Amygdala (tissue), 56 donors: ENCODE measurements at places on chromosomes 4 and X.

GRCh38 chr4:93199492-93199891 is 629.1 kb upstream of the ATOH1 start:
- no peak for DNase-seq

GRCh38 chr4:125116431-125116830 is 198.3 kb upstream of the FAT4 start:
- DNase-seq, result no peak

DNA sequence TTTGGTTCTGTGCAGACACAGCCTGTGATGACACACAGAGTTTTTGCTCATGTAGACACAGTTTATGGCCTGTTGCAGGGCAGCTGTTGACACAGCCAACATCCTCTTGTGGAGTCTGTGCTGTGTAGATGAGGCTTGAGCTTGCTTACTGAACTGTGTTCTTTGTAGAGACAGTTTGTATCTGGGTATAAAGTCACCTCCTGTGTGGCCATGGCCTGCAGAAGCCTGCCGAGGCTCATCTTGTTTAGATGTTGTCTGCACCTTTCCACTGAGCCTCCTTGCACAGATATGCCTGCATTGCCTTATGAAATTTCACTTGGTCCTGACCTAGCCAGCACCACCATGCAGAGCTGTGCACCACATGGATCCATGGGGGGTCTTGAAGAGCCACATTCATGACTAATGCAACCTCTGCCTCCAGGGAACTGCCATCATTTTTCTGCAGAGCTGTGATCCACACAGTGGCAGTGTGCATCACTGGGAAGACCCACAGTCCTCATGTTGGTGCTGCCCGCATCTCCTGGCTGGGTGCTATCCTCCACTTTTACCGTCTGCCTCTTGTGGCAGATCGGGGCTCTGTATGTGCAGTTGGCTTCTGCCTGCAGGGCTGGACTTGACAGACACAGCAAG is 198.0 kb upstream of the MAMLD1 start:
- no peak for DNase-seq

GRCh38 chr4:171794528-171794927 is 18.7 kb upstream of the GALNTL6 start:
- no peak for DNase-seq

- no peak for DNase-seq
Measured at GRCh38 chr4:182354867-182355266, 111.7 kb downstream of the TENM3 start.

DNA sequence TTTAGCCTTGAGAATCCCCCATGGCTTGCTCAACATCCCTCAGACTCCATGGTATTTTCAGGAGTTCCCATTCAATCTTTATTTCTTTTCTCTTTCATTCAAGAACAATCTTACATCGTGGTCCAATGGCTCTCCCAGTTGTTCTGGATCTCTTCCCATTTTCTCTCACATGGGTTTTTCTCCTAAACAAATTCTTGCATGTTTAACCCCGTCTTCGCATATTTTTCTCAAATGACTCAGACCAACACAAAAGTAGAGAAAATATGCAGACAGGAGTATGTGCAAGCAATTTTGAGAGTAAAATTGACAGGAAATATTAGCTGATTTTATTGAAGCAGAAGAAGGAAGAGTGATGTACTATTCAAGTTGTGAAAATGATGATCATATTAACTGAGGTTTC is 396.4 kb upstream of the TRAM1L1 start:
- DNase-seq, result no peak

DNA sequence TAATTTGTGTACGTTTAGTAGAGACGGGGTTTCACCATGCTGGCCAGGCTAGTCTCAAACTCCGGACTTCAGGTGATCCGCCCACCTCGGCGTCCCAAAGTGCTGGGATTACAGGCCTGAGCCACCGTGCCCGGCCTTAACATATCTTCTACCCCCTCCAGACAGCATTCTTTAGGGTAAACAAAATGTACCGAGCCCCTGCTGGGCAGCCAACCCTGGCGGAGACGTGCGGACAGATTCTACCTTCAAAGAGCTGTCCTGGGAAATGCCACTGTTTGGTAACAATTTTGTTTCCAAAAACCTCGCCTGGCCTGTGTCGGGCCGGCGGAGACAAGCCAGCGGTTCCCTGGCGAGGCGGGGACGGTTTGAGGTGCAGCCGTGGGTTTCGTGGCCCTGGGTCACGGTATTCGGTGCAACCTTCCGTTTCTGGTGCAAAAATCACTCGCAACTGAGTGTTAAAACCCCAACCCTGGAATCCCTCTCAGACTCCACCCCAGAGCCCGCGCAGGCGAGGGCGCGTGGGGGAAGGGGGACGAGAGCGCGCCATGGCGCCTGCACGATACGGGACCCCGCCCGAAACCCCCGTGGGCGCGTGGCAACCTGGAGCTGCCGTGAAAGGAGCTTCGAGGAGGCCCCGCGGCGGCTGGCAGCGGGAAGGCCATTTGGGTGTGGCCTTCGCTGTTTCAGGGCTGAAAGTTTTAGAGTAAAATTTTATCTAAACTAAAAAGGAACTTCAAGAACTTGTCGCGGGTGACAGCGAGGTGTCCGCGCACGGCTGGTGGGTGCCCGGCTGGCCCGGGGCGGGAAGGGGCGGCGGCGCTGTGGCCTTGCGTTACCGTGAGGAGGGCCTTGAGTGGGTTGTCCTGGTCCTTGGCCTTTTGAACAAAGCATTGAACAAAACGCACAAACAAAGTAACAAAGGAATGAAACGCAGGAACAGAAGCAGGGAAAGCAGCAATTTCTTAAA is 17.0 kb downstream of the MRFAP1 start:
- no peak for DNase-seq

DNA sequence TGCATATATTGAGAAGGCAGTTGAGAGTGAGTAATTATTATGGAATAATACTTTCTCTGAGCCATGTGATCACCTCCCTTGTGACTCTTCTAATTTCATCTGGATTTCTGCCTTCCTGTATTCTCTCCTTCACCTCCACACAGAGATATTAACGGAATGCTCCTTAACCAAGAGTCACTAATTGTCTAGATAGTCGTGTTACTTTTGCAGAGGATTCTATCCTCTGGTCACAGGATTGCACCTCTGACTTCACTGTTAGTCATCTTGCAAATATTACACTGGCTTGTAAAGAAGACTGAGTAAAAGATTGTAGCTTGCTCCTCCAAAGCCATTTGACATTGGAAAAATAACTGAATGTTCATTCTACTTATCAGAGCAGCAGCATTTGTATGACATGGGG is 160.9 kb downstream of the SH2D1A start:
- DNase-seq, result no peak

DNA sequence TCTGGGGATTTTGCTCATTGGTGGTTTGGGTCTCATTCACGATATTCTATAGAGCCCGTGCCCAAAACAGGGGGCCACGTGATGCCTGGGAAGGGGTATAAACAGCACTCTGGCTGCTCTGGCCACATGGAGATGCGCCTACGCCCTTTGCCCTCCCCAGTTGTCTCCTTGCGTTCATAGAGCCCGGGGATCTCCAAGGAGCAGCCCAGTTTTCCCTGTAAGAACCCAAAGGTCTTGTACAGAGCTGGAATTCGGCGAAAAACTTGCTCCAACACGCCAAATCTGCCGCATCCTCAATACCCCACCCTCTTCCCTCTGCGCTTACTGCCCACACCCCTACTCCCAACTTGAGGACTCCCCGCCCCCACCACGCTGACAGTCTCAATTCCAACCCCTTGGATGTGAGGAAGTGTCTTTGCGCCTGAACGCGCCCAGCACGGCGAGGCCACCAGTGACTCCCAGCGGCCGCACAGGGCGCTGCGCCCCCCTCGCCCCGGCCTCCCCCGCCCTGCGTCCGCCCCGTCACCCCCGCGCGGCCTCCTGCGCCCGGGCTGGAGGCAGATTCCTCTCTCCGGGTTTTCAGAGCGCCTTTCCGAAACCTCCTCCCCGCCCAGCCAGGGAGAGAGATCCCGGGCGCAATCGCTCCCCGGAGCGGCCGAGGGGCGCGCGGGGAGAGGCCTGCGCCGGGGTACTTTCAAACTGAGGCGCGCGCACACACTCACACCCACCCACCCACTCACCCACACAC is at the start of gene NHS:
TSS of gene NHS (plus strand) at position 582 of the 748 bp plus-strand sequence. CDS start 558 bp downstream, outside the sequence.
- DNase-seq, result no peak

DNA sequence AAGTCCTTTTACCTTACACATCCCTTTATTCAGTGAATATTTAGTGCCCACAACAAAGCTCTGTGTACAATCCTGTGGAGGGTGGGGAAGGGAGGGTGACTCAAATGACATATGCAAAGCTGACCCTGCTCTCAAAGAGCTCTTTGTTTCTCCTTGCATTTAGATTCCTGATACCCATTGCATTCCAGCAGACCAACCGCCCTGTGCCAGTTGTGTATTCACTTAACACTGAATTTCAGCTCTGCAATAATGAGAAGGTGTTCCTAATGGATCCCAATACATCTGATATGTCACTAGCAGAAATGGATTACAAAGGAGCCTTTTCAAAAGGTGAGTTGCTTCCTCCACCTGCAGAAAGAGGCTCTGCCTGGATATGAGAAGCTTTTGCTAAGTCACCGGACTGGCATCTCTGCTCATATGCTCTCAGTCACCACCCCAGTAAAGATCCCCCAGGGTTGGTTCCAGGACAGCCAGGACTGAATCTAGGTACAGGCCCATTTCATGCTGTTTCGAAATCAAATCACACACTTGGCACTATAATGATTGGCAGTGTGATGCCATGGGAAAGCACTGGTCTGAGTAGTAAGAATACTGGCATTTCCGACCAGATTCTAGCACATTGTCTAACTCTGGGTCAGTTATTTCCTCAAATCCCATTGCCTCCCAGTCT is 17.1 kb upstream of the ANXA3 start:
- DNase-seq, result no peak

GRCh38 chr4:48906206-48907173 is at the start of gene OCIAD2:
TSS of gene OCIAD2 (minus strand) at chr4:48906774. CDS start at chr4:48904549, 2,225 bp downstream.
- no peak for DNase-seq

DNA sequence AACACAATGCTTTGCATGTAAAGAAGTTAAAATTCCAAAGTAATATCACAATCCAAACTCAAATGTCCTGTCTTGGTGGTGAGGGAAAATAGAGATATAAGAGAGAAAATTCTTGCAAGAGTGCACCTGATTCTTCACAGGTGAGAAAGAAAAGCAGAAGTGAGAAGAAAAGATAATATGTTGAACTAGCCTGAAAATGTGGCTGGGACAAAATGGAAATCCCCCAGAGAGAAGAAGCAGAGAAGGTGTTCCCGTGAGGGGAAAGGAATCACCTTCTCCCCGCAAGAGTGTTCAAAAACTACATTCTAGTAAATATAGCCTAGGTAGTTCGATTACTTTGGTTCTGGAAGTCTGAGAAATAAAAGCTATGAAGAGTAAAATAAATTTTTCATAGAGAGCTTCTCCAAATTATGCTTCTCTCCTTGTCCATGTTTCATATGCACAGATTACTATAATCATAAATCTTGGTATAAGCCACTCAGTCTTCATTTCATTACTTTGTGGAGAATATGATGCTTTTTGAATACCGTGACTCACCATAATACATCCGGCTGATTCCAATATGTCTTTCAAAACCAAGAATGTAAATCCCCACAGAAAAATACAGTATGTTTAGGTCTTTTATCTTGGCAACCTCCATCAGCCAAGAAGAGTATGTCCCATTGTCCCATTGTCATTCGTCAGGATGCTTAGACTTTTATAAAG is 63.1 kb downstream of the COX18 start:
- DNase-seq, result no peak

DNA sequence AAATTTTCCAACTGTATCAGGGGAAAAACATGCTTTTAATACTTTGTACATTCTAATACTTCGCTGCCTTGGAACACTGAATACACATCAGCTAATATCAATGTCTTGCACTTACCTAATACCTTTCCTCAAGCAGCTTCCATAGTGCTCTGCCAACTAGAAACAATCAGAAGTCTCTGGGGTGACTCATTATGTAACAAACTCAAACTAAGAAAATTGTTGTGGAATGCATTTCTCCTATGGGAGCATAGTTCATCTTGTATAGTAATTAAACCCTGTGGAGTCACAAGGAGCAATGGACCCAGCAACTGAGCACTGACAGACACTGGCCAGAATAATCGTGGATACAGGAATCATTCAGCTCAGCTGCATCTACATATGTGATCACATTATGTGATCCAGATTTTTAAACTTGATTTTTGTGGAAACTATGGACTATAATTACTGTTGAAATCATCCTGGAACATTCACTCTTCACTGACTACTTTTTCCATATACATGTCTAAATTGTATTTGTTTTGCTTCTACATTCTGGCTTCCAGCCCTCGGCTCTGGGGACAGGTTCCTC is 496.9 kb downstream of the TMA16 start:
- DNase-seq, result no peak

GRCh38 chr4:144710526-144710912 is 64.6 kb downstream of the HHIP start:
- DNase-seq, result no peak

DNA sequence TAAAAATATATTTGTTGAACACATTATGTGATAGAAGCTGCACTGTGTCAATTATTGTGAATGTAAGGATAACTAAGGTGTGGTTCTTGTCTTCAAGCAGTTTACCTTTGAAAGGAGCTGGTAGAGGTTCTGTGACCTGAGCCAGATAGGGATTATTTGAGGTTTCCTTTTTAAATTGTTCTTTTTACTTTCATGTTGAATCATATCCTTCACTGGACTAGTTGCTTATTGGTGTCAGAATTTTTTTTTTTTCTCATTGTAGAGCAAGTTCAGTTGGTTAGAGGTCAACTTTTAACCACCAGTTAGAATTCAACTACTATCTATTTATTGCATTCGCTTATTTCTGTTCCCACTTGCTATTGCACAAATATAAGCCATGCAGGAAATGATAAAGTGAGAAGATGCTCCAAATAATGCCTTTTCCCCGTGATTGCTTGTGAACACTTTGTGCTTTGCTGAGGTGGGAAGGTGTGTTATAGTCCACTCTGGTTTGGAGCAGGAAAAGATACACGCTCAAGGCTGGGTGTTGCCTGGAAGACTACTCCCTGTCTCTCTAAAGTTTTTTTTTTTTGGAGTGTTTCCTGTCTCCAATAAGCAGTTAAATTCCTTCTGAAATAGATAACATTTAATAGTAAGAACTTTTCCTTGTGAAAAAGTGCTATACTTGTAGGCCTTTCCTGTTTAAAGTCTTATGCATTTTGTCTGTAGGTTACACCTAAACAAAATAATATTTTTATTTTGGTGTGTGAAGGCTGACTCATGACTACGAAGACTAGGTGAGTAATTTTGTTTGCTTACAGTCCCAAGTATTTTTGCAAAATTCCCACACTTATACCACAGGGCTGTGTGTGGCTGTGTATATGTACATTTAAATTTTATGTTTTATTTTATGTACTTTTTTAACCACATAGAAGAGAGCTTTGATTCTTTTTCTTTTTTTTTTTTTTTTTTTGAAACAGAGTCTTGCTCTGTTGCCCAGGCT is 83.8 kb upstream of the LCORL start:
- DNase-seq, result no peak

DNA sequence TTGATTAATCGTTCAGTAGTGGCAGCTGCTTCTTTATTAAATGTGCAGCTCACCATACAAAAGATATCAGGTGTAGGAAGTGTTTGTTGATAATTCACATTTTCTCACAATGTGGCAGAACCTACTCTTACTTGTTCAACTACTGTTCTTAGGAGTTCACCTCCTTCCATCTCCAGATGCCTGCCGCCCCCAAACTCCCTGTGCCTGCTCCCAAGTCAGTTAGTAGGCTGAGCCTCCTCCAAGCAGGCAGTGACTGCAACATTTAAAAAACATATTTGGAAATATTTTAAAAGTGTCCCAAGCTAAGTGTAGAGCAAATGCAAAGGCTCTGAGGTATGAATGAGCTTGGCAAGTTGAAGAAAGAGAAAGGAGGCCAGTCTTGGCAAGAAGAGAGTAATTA is 100.2 kb downstream of the AFF2 start:
- DNase-seq, result no peak
